ENCODE measurements at places on chromosomes 13 and 19.
A peak's percentile ranks its signal among the peaks of the same experiment; 100 is the strongest.

GRCh38 chr13:73767747-73768315 lies 366.4 kb downstream of the KLF12 start:
- DNase-seq, result peak; percentile 20

- no peak for DNase-seq
These were observed 1145.1 kb downstream of the UQCRFS1 start for GRCh38 chr19:28067882-28068281.

GRCh38 chr19:39906283-39906682 lies 28.2 kb downstream of the FCGBP start:
- no peak for DNase-seq

GRCh38 chr13:109256866-109257760 lies 529.3 kb downstream of the IRS2 start:
- peak; percentile 97 for DNase-seq

DNA sequence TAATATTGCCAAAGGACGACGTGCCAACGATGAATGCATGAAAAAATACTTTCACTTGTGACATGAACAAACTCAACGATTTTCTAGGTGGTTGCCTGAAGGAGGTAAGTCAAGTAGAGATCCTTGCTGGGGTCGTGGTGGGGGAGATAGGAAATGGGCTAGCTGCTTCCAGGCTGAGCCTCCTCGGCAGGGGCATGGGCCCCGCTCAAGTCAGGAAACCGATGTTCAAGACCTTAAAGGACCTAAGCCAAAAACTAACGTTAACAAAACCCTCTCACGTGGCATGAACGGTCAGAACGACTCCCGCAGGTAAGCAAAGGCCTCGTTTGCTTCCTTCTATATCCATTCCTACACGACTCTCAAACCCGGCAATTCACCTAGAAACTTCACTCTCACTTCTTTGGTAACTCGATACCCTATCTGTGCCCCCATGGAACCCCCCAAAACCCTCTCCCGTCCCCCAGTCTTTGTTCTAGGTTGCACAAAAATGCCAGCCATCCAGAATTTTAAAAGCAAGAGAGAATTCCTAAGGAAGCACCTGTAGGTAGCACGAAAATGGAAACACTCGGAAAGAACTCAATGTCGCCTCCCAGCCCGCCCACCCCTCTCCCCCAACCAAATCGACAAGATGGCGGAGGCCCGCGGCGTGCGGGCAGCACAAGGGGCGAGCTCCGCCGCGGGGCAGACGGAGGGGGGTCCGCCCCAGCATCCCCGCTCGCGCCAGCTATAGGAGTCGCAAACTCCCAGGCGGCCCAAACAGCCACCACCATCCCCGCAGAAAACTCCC lies 13.6 kb downstream of the ACP4 start:
- peak; percentile 40 for DNase-seq

GRCh38 chr13:92838786-92839185 lies 387.8 kb upstream of the GPC6 start:
- DNase-seq, result peak; percentile 81

- DNase-seq, result peak; percentile 8
These were observed 510.5 kb downstream of the IRS2 start for GRCh38 chr13:109275852-109276251.

DNA sequence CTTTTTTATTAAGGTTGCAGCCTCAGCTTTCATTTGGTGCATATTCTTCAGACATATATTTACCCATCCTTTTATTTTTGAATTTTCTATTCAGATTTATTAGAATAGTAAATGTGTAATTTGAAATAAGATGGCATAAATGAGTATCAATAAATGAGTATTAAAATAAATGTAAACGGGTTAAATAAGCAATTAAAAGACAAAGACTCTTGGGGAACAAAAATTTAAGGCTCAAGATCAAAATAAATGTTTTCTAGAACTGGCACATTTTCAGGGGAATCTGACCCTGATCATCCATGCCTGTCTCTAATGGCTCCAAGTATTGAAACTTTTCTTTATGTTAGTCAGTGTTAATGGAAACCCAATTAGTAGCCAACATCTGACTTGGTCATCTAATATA lies 3.0 kb downstream of the OR10H3 start:
- no peak for DNase-seq

All from ELR (cell line).